Right forelimb (tissue), 1 donor: ENCODE measurements at places on chromosomes 4 and X.
A peak's percentile ranks its signal among the peaks of the same experiment; 100 is the strongest.

- DNase-seq = no peak
Measured at GRCh38 chr4:176277162-176277904, 8.3 kb upstream of the ASB5 start.

- DNase-seq = no peak
Measured at GRCh38 chr4:100842856-100843255, 325.0 kb upstream of the EMCN start.

GRCh38 chrX:118679290-118679689, 48.1 kb upstream of the IL13RA1 start:
- no peak for DNase-seq

DNA sequence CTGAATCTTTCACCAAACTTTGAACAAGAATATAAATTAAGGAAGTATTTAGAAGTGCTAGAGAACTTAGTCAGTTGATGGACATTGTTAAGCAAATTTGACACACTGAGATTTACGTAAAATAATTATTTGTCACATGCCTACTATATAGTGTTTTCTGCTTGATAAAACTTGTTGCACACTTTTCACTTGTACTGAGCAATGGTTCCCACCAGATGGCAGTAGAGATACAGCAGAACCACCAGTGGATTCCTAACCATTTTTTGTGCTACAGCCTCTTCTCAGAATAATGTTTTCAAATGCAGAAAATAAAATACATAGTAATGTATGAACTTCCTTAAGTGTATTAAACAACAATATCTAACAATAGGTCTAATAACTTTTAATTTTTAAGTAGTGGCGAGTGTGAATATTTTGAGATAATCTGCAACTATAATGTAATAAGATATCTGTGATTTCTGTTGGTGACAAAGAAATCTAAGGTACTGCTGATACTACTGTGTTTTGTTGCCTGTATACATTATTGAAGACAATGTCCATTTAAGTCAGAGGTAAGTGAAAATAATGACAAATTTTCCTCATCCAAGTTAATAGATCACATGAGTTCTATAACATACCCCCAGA, 81.2 kb downstream of the APOOL start:
- DNase-seq = no peak

DNA sequence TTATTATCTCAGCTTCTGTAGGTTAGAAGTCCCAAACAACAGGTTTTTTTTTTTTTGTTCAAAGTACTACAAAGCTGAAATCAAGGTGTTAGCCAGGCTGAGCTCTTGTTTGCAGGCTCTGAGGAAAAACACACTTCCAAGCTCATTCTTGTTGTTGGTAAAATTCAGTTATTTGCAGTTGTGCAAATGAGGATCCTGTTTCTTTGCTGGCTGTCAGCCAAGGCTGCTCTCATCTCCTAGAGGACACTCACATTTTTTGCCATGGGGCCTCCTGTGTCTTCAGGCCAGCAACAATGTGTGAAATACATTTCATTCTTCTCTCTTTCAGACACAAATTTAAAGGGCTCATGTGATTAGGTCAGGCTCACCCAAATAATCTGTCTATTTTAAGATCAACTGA, 60.3 kb upstream of the HSD17B10 start:
- DNase-seq = no peak

DNA sequence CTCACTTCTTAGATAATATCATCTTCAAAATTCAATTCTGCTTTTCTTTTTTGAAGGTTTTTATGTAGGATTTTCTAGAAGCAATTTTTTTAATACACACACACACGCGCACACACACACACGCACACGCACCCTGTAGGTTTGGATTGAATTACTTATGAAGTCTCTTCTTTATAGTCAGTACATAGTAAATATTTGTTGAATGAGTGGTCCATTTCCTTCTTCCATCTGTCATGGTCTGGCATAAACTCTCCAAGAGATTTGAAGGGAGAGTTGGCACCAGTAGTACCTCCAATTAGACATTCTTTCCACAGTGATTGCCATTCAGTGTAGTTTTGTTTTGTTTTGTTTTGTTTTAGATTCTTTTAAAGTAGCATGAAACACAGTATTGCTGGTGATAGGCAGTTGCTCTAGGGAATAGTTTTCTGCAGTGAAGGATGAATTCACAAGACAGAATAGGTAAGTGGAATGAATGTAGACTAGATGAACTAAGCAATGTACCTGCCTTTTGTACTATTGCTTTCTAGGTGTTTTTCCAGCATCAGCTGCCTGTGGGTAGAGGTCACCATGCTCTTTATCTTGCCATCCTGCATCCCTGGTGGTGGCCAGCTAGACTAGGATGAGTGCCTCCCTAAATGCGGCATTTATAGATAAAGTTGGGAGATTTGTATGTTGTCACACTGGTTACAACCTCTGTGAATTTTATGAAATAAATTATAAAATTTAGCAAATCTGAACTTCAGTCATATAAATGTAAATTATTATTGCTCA, 20.5 kb downstream of the PDLIM5 start:
- no peak for DNase-seq

GRCh38 chr4:181821039-181822004, 421.9 kb upstream of the TENM3 start:
- DNase-seq = no peak

- DNase-seq = no peak
Measured at GRCh38 chr4:98608356-98608755, 50.1 kb downstream of the TSPAN5 start.

DNA sequence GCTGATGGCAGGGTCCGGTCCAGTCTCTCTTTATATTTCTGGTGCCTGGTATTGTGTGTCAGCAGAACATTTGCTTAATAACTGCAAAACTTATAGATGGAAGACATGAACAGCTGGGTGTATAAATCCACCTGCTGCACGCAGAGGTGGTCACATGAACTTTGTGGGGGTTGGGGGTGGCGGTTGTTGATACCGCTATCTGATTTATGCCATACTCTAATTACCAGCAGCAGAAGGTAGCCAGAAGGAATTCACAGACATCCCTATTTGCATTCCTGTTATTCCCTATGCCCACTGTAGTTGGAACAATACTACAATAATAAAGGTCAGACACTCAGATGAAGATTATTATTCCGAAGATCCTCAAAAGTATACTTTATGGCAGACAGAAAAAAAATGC, 121.6 kb upstream of the PUDP start:
- no peak for DNase-seq

DNA sequence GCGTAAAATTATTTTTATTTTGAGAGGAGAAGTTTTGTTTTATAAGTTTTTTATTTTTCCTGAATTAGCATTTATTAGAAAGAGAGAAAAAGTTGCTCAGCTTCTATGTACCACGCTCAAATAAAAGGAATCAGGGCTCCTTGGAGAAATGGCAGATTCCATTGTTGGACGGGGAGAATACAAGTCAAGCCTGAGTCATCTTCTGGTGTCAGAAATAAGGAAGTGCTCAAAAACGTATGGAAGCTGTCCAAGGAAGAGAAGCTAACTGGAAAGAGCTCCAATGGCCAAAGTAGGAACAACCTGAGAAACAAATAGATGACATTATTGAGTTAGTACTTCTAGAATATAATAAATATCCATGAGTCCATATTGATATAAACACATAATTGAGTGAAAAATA, 89.3 kb upstream of the NEIL3 start:
- DNase-seq = no peak

DNA sequence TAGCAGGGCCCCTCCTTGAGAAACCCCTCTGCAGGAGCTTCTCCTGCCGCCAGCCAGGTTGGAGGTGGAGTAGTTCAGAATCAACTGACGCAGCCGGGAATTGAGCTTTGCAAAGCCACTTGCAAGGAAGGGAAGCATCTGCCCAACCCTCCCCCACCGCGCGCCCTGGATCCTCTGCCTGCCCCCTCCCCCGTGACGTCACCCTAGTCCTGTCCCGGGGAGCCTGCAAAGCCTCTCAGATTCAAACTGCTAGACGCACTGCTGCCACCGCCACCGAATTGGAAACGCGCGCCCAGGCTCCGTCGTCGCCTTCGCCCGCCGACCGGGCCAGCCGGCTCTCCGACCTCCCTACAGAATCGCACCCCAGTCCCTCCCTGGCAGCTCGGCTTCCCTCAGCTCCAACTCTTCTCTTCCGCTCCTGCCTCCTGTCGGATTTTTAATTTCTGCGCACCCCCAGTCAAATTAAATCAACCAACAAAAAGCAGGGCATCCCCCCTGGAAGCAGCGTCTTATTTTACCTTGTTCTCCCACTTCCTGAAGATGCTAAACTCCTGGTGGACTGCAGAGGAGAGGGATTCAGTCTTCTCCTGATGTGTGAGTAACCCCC, 3.8 kb downstream of the SLITRK2 start:
- DNase-seq = no peak

DNA sequence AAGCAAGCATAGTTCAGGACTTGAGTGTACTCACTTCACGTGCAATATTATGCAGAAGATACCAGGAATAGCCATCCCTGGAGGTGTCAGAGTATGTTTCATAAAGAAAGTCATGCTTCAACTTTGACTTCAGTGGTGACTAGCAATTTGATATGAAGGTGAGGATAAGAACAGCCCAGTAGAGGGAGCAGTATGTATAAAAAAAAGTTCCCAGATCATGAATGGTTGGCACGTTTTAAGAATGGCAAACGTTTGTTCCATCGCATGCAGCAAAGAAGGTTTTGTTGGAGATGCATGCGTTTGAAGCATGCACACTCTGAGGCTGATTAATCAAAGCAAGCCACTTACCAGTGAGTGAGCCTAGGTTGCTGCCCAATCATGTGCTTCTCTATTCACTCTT, 33.5 kb upstream of the SLITRK4 start:
- DNase-seq = no peak

GRCh38 chr4:111214371-111214770, 591.5 kb upstream of the PITX2 start:
- no peak for DNase-seq

DNA sequence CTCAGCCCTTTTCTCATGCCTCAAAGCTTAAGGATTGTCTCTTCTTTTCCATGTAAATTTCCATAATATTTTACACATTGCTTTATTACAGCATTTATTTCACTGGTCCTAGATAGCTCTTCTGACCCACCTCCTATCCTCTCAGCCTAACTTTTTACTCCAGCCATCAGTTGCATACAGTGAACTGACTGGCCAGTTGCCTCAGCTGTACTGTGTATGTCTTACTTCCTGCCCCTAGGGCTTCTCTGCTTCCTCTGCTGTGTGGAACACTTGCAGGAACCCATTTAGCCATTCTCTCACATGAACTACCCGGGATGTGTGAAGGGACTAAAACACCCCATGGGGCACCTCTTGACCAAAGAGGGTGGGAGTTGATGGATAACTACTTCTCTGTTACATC, 18.0 kb downstream of the C4orf33 start:
- no peak for DNase-seq

- no peak for DNase-seq
Measured at GRCh38 chr4:11261066-11261850, 167.4 kb downstream of the HS3ST1 start.

DNA sequence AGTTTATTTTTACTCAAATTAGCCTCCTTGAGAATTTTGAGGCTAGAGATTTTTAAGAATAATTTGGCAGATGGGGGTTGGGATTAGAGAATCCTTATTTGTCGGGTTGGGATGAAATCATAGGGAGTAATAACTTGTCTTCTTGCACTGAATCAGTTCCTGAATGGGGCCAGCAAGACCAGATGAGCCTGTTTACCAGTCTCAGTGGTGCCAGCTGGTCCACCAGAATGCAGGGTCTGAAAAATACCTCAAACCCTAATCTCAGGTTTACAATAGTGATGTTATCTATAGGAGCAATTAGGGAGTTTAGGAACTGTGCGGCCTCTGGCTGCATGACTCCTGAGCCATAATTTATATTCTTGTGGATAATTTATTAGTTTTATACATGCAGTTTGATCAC, 705.9 kb upstream of the AGA start:
- DNase-seq = no peak

- DNase-seq = peak; percentile 79
Measured at GRCh38 chrX:129726307-129727111, 12.3 kb upstream of the XPNPEP2 start.

DNA sequence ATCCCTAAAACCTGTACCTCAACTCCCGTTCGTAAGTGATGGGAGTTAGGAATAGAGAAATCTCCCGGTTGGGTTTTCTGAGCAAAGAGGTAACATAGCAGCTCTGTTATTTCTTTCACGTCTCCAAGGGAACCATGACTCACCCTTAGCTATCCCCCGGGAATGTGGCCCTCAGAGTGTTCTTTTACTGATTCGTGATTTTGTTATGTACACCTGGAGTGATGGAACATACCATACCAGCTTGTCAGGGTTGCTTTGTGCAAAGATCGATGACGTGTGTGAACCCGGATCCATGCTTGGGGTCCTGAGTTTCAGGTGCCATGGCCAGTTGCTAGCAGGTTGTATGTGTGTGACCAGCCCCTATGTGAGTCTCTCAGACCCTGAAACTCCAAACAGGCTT, 52.6 kb downstream of the HPRT1 start:
- no peak for DNase-seq

DNA sequence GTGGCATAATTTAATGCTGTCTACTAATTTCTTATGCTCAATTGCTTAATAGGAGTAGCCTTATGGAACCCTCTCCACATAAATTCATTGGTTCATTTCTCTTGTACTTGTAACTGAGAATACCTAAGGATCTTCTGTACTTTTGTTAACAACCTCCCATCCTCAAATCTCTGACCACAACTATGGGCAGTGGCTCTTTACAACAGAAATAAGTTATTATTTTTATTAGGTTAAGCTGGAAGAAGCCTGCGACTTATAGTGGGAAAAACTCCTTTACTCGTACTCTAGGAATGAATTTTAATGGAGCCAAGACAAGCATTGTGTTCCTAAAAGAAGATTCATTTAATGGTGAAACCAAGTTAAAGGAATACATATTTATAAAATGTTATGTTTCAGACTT, 337.1 kb upstream of the CTSO start:
- no peak for DNase-seq

DNA sequence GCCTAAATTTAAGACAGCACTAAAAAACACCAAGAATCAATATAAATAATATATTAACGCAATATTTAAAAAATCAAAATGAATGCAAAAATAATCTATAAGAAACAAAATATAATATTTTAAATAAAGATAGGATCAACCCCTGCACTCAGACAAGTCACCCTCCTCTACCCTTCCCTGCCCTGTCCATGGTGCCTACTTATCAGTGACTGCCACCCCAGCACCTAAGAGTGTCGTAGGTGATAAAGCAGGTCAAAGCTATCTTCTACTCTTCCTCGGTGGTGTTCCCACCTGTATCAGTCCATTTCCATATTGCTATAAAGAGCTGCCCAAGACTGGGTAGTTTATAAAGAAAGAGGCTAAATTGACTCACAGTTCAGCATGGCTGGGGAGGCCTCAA, 251.9 kb downstream of the STIM2 start:
- DNase-seq = no peak

DNA sequence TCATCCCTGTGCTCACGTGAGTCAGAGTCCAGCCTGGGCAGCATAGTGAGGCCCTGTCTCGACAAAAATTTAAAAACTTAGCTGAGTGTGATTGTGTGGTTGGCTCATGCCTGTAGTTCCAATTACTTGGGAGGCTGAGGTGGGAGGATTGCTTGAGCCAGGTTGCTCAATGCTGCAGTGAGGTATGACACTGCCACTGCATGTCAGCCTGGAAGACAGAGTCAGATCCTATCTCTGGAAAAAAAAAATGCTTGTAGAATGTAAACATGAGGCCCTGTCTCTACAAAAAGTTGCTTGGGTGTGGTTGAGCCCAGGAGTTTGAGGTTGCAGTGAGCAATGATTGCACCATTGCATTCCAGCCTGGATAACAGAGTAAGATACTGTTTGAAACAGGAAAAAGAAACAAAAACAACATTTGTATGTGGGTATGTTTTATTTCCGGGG, 11.3 kb upstream of the YTHDC1 start:
- no peak for DNase-seq

GRCh38 chr4:53987761-53988171, 76.6 kb downstream of the CHIC2 start:
- no peak for DNase-seq
